ENCODE measurements at places on chromosomes 4 and X.
A peak's percentile ranks its signal among the peaks of the same experiment; 100 is the strongest.

DNA sequence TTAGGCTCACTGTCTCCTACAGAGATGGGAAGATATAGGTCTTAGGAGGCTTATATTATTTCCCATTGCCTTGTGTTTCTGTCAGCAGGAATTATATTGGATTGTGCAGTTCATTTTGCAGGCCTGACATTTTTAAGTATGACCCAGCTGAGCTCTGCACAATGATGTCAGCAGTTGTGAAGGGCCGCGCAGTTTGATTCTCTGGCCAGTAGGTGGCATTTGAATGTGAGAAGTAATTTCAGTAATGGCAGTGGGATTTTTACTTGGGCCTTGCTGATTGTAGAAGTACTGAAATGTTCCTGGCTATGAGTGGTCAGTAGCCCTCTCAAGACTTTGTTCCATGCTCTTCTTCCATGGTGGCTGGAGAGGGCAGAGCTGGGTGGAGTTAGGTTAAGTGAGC is 247.2 kb upstream of the MTMR8 start:
- no peak for DNase-seq

- no peak for DNase-seq
Observed at GRCh38 chr4:23706972-23707651, 182.7 kb downstream of the PPARGC1A start.

GRCh38 chrX:39227371-39227770 is 426.1 kb downstream of the MID1IP1 start:
- DNase-seq, result no peak

- no peak for DNase-seq
Observed at GRCh38 chrX:119455264-119455663, 13.0 kb upstream of the SLC25A5 start.

GRCh38 chrX:17743913-17744312 is 6.6 kb downstream of the SCML1 start:
- DNase-seq, result no peak

DNA sequence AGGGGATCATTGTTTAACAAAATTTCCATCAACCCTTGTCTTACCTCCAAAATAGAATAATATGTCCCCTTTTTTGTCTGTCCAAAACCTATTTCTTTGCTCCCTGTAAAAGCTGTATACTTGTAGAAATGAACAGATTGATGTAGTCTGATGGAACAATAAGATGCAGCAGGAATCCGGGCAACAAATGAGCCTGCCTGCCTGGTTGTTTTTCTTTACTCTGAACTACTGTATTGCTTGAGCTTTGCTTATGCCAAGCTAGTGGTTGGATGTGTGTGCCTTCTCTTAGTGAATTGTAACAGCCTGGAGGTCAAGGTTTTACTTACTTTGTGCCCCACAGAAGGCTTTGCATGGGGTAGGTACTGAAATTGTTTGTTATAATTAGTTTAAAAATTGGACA is 116.2 kb upstream of the TLL1 start:
- no peak for DNase-seq

DNA sequence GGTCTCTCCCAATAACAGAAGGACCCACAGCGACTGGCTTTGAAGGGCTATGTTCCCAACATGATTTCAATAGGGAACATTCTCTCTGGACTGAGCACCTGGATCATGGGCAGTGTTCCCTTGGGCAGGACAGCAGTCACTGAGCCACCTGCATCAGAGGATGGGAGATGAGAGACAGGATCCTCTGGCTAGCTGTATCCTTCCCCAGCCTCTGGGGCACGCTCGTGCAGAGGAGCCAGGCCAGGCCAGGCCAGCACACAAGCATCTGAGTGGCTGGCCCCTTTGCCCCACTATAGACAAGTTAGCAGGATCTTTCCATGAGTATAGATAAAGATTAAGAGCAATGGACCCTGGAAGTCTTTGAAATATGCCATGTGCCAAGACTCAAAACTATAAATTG is 66.3 kb downstream of the NEUROG2 start:
- DNase-seq, result no peak

- no peak for DNase-seq
Observed at GRCh38 chr4:185520119-185520518, 15.2 kb downstream of the PDLIM3 start.

DNA sequence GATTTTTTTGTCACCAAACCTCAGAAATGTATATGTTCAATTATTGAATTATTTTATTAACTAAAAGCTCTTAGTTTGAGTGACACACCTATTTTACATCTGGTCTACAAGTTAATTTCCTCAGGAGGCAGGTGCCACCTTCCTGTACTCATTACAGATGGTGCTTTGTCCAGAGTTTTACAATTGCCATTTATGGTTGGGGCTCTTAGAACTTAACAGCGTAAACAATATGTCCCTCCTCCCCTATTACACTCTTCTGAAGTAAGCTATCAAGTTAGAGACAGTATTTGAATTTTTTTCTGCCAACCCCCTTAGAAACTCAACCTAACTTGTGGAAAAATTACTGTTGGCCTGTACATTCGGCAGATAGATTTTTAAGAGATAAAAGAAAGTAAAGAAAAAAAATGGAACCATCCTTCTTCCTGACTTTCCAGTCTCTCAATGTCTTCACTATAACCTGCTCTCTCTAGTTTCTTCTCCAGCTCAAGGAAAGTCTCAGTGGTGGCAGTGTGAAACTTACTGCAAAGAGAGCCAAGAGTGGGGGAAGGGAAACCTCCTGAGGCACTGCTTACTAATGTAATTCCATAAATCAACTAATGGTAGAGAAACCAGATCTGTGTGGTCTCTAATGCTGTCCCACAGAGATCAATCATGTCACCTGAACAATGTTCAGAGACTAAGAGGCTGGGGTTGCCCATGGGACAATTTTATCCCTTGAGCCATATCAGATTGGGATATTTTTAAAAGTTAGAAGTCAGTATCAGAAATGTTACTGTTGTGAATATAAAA is 7.8 kb downstream of the CXXC4 start:
- peak; percentile 39 for DNase-seq

DNA sequence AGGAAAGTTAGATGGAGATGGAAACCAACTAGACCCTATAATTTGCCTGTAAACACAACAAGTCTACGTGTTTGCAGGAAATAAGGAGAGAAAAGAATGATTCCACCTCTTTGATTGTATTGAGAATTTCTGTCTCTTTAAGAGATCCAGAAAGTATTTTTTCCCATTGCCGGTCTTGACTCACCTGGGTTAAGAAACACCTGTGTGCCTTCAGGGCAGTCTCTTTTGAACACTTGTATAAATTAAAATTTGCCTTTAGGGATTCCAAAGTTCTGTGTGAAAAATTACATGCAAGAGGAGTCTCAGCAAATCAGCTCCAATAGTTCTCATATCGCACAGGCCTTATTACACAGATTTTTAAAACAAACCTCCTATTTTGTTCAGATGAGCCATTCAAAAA is 46.0 kb upstream of the SMAD1 start:
- no peak for DNase-seq

GRCh38 chr4:5528031-5528436 is 180.3 kb downstream of the EVC2 start:
- no peak for DNase-seq

- DNase-seq, result no peak
Observed at GRCh38 chrX:136586386-136586785, 54.4 kb downstream of the VGLL1 start.

GRCh38 chr4:162154862-162155540 is 8.8 kb downstream of the FSTL5 start:
- DNase-seq, result no peak

DNA sequence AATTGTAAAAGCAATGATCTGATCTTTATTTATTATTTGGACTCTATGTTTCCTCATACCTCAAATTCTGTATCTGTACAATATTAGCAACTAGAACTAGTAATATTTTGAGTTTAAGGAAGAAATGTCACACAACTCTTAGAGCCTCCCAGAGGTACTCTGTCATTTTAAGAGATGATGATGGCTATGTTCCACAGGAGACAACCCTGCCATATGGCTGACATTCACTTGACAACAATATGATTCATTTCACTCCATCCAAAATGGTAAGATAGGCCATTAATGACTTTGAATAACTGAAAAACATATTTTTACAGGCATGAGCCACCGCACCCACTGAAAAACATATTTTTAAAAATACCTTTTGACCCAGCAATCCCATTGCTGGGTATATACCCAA is 190.3 kb downstream of the MAML3 start:
- no peak for DNase-seq

DNA sequence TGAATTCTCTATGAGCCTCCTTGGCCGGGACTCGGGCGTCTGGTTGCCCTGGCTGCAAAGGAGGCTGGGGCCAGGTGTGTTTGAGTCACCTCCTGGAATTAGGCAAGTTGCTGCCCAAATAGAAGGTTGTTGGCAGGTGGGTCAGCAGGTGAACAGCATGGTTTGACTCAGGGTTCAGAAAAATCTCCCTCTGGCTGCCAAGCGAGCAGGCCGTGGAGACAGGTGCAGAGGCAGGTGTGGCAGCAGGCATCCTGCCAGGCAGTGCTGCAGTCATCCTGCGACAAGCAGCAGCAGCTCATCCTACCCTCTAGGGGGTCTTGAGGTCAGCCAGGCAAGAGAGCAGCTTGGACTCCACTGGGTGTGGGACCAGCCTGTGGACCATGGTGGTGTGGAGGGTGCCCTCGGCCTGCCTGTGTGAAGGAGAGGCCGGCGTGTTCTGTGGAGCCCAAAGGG is 8.2 kb downstream of the MSANTD1 start:
- no peak for DNase-seq

DNA sequence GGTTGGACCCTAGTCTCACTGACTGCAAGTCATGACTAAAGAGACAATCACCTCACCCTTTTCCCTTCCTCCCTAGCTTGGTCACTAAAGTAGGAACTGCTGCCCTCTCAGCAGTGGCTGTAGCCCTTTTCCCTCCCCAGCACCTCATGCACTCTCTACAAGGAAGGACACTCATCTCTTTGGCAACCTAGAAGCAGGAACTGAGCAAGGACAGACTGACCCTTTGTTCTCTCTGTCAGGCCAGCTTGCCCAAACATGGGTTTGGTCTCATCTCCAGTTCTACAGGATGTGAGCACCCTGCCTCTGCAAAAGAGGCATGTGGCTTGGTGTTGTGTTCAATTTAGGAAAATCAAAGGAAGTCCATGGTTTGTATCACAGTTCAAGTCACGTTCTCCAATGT is 15.8 kb downstream of the LEF1 start:
- no peak for DNase-seq

DNA sequence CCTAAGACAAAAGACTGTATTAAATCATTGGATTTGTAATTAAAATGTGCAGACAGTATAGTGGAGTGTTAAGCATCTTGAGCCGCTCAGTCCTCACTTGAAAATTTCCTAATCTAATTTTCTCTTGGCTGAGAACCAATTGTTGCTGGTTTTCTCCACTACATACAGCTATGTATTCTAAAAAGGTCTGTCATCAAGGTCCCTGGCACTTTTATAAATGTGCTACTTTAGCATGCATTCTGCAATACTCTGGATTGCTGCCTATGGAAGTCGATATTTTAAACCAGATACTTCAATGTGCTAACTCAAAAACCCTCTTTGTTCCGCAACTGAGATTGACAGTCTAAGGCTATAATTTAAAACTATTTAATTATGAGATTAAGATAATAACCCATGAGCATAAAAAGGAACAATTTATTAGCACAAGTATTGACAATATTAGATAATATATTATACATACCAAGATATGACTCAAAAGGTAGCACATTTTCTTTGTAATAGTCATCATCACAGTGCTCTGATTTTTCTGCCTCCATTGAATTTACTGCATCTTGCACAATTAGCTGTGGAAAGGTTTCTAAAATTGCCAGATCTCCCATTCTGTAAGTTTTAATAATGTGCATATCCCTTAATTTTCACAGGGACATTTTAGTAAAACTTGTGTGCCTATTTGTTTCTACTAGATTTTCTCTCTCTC is 815.1 kb downstream of the ADGRL3 start:
- DNase-seq, result no peak

GRCh38 chr4:168797194-168797593 is 212.9 kb downstream of the CBR4 start:
- no peak for DNase-seq

GRCh38 chrX:25601323-25601722 is 536.8 kb upstream of the MAGEB18 start:
- DNase-seq, result no peak

DNA sequence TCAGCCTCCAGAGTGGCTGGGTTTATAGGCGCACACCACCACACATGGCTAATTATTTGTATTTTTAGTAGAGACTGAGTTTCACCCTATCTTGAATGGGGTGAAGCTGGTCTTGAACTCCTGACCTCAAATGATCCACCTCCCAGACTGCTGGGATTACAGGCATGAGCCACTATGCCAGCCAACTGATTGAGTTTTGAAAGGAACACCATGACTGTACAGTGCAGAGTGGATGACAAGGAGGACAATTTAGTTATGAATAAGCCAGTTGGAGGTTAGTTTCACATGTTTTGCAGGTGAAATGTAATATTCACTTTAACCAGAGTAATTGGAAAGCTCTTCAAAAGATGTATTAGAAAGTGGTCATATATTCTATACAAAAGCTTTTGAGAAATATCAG is 60.8 kb downstream of the PCDH18 start:
- DNase-seq, result no peak
